ENCODE measurements at places on chromosomes 13 and 19. TPM values are rescaled to one million over a fixed set of nuclear protein-coding genes. Genes with fewer than 3 reads are reported as not detected.

NCR1 gene
- not detected for total RNA-seq

TUBA3C gene
- total RNA-seq, result not detected

CLIP3 gene
- total RNA-seq, result 23.7 TPM

SARS2 gene
- 16.2 TPM for total RNA-seq

ANKRD24 gene
- 0.99 TPM for total RNA-seq

NDUFS7 gene
- total RNA-seq, result 99.4 TPM

CD70 gene
- 0.36 TPM for total RNA-seq

DHX34 gene
- 11.9 TPM for total RNA-seq

UBE2L5 gene
- not detected for total RNA-seq

COX7A1 gene
- total RNA-seq, result 69.8 TPM

C5AR1 gene
- total RNA-seq, result 7.8 TPM

SIGLEC10 gene
- 2.5 TPM for total RNA-seq

CD37 gene
- 9.4 TPM for total RNA-seq

CD209 gene
- total RNA-seq, result 5.4 TPM

SAMD1 gene
- total RNA-seq, result 8.7 TPM

ARHGEF7 gene
- total RNA-seq, result 66.4 TPM

ADM5 gene
- 1.5 TPM for total RNA-seq

DGKH gene
- 13.9 TPM for total RNA-seq

SLAIN1 gene
- total RNA-seq, result 13.6 TPM

ABCA7 gene
- 20.5 TPM for total RNA-seq

CRX gene
- total RNA-seq, result not detected

CEACAM3 gene
- total RNA-seq, result not detected

PRRG2 gene
- total RNA-seq, result not detected

KISS1R gene
- total RNA-seq, result not detected

NOVA2 gene
- 0.36 TPM for total RNA-seq

C13orf46 gene
- total RNA-seq, result 0.81 TPM

DIAPH3 gene
- 0.16 TPM for total RNA-seq

EIF3K gene
- total RNA-seq, result 573 TPM

CFAP97D2 gene
- total RNA-seq, result not detected

KIR2DL3 gene
- not detected for total RNA-seq

SKA3 gene
- total RNA-seq, result 0.33 TPM

KLK7 gene
- total RNA-seq, result not detected

PSG2 gene
- total RNA-seq, result not detected

SHANK1 gene
- total RNA-seq, result under 0.01 TPM

THSD8 gene
- not detected for total RNA-seq

NLRP8 gene
- total RNA-seq, result not detected

ALOX5AP gene
- 23.9 TPM for total RNA-seq

OLFM2 gene
- total RNA-seq, result 12.2 TPM

ATP8A2 gene
- total RNA-seq, result 1.4 TPM

CEACAM16 gene
- not detected for total RNA-seq

ATP4A gene
- not detected for total RNA-seq

MYO1F gene
- total RNA-seq, result 13.0 TPM

RDH8 gene
- total RNA-seq, result not detected
